ENCODE measurements at places on chromosomes 16 and 17.

DNA sequence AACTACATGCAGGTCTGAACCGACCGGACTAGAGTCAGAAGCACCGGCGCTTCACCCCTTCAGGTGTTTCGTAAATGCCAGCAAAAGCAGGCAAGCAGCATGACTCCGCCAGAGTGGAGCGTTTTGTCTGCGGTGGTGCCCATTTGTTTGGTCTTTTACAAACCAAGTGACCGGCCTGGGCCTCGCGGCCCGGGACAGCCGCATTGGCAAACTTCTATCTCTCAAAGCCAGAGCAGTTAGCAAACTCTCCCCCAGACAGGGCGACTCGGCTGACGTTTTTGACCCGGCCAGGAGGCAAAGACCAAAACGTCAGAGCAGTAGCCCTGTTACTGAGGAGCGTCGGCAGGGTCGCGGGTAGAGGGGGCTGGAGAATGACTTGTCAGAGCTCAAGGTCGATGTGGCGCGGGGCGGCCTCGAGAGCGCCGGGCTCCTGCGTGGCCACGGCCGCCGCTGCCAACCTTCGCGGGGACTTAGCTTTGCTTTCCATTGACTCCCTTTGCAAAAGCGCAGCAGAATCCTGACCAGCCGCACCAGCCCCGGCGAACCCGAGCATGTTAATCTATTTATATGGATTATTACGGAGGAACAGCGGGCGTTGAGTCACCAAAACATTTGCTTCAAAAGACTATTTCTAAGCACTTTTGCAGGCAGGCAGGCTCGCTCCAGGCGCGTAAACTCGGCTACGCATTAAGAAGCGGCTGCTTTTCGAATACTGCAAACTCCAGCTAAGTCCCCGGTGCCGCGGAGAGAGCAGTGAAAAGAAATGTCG, 763 bp upstream of the SOX9 start:
- DNase-seq = no peak

GRCh38 chr17:82065638-82066303, at the start of gene DUS1L:
DUS1L (minus strand) TSS chr17:82065804; CDS start chr17:82065059, 745 bp downstream.
- DNase-seq = peak; percentile 67

- DNase-seq = no peak
Measured at GRCh38 chr17:58875261-58875660, 119.6 kb downstream of the PPM1E start.

DNA sequence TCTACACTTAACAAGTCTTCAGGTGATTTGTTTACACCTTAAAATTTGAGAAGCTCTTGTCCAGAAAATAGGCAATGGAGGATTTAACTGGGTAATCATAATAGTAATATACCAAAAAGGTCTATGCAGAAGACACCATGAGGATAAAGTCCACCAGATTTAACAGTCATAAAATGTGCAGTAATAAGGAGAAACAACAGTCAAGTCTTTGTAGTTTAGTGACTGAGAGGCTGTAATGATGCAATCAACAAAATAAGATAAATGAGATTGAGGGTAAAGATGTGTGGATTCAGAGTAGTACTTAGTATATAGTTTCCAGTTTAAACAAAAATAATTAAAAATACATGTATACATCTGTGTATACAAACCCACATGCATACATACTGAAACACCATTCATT, 91.2 kb downstream of the STXBP4 start:
- no peak for DNase-seq

DNA sequence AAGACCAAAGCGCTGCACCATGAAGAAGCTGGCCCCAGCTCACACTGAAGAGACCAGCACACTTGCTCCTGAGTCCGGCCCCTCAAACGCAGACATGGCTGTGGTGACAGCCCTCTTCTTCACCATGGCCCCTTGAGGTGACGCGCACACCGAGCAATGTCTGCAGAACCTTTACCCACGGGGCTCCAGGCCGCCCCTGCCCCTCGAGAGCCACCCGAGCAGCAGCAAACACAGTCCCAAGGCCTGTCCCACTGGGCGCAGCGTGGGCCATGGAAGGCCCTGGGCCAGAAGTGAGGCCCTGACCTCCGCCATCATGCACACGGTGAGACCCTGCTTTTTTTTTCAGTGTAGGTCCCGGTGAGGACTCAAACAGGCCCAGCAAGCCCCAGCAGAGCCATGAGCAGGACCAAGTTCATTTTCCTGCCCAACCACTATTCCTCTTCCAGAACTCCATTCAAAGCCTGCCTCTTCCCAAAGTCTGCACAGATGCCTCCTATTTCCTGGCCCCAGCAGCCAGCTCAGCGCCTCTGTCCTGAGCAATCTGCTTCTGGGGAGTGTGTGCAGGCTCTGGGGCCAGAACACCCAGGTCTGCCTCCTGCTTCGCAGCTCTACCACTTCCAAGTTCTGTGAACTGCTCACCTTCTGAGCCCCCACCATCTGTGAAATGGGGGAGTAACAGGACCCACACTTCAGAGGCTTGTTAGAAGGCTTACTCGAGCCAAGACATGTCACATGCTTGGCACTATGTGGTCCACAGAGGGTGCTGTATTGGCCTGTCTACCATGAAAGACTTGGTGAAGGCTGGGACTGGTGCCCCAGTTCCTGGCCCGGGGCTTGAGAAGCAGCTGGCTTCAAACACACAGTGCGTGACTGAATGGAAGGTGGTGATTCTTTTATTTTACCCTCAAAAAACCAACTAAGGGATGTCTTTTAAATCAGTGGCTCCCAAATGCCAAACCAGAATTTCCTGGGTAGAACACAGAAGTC, 35.7 kb upstream of the GSG1L start:
- DNase-seq = no peak

DNA sequence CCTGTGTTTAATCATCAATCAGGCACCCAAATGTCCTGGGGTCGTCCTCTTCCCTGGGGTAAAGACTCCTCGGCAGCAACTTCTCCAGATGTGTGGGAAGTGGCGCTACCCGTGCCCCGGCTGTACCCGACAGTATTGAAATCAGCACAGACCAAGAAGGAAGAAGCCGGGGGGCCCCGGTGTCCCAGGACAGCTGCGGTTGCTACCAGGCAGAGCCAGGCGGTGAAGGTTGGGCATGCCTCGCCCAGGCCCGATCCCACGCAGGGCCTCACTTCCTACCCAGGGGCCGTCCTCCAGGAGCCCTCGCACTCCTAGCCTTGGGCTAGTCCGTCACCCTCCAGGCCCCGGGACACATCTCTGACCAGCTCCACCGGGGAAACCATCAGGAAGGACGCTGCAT, 9.0 kb upstream of the CCDC154 start:
- DNase-seq = no peak

DNA sequence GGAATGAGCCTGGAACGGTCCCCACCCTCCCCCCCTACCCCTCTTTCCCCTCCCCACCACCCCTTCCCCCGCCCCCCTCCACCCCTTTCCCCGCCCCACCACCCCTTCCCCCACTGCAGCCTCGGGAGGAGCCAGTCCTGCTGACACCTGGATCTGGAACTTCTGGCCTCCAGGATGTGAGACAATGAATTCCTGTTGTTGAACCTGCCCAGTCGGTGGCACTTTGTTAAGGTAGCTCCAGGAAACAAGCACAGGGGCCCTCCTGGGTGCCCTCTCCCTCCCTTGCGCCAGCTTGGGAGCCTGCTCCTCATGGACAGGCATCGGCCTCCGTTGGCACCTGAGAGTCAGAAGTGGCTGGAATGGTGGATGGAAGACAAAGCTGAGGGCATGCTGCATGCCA, 152.4 kb upstream of the FOXF1 start:
- DNase-seq = no peak

GRCh38 chr17:36578671-36579070, 13.0 kb upstream of the DHRS11 start:
- no peak for DNase-seq

DNA sequence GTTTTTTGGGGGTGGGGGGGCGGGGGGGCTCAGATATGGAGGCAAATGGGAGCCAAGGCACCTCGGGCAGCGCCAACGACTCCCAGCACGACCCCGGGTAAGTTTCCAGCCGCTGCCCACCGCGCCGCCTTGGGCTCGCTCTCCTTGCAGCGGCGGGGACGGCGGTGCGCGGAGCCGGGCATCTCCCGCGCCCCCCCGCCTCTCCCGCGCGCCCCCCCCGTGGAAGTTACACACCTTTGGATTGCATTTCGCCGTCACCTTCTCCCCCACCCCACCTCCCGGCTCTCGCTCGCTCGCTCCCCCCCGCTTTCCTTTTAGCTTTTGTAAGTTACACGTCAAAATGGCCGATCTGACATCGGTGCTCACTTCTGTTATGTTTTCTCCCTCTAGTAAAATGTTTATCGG, 387 bp downstream of the MSI2 start:
- peak; percentile 58 for DNase-seq

All from activated CD4-positive, alpha-beta T cell treated with anti-CD3 and anti-CD28 coated beads, Interleukin-2, amount 10 ng/mL, durations not matched to agents 7 days and 5 days (primary cell).